ENCODE measurements at places on chromosomes 4 and X. TPM values are rescaled to one million over a fixed set of nuclear protein-coding genes. Genes with fewer than 3 reads are reported as not detected.

The GAB1 gene
- 2.0 TPM for polyA plus RNA-seq

The PABPC1L2B gene
- polyA plus RNA-seq = not detected

The CCDC149 gene
- polyA plus RNA-seq = 1.4 TPM

The VSIG4 gene
- polyA plus RNA-seq = not detected

The FDCSP gene
- not detected for polyA plus RNA-seq

The TCEAL5 gene
- polyA plus RNA-seq = not detected

The PRAF2 gene
- polyA plus RNA-seq = 35.4 TPM

The MEPE gene
- polyA plus RNA-seq = not detected

The AADAT gene
- polyA plus RNA-seq = 9.8 TPM

The FGFBP1 gene
- polyA plus RNA-seq = 3.0 TPM

GRCh38 chr4:16088601-16089000 lies 4.8 kb upstream of the PROM1 start:
- no peak for DNase-seq

GRCh38 chrX:13790206-13791131 lies 26.4 kb downstream of the GPM6B start:
- no peak for DNase-seq

DNA sequence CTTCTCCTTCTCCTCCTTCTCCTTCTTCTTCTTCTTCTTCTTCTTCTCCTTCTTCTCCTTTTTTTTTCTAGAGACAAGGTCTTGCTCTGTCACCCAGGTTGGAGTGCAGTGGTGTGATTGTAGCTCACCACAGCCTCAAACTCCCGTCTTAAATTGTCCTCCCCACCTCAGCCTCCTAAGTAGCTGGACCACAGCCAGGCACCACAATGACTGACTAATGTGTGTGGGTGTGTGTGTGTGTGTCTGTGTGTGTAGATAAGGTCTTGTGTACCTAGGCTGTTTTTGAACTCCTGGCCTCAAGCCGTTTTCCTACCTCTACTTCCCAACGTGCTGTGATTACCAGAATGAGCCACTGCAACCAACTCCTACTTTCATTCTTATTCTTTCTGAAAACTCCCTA lies 390.9 kb downstream of the ADAM29 start:
- no peak for DNase-seq

DNA sequence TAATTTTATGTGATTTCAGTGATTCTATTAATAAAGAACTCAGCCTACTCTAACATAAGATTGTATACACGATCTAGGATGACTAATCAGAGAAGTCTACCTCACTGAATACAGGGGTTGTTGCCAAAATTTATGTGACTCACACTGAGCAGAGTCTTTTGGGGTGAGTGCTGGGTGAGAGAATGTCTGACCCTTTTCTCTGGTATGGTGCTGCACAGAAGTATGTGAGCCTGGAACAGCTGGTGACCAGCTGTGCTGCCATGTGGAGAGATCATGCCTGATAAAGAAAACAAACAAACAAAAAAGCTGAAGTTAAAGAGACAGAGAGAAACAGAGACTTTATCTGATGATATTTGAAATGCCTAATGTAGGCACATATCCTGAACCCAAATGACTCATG lies 618.1 kb upstream of the GRIA3 start:
- peak; percentile 9 for DNase-seq

DNA sequence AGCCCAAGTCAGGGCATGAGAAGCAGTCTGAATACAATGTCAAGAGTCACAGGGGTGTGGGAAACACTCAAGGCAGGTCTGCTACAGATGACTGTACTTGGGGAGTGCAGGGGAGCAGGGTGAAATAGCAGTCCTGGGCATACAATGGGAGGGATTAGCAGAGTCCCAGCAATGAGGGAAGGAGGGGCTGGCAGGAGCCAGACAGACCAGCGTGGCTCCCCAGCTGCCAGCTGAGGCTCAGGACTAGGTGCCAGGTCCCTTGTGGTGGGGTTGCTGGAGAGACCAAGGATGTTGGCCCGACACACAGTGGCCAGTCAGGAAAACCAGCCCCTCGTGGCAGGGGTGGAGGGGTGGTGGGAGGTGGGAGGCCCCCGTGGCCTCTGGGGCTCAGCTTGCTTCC lies 86.6 kb downstream of the RTL5 start:
- no peak for DNase-seq

DNA sequence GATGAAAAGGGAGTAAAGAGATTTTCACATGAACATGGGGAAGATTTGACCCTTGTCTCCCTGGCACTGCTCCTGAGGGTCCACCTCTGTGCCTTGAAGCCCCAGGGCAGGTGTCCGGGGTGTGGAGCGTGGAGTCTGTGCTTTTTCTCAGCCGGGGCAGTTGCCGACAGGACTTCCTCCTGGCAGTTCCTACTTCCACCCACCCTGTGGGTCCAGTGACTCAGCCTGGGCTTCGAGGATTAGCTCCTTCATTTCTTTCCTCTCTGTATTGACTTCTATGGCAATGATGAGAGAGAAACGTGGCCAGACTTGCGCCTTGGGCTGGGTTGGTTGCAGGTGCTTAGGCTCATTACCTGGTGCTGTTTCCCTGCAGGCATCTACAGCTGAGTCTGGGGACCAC lies 35.9 kb upstream of the CLCN4 start:
- no peak for DNase-seq

GRCh38 chrX:133523526-133523925 lies 108.2 kb upstream of the GPC4 start:
- no peak for DNase-seq

DNA sequence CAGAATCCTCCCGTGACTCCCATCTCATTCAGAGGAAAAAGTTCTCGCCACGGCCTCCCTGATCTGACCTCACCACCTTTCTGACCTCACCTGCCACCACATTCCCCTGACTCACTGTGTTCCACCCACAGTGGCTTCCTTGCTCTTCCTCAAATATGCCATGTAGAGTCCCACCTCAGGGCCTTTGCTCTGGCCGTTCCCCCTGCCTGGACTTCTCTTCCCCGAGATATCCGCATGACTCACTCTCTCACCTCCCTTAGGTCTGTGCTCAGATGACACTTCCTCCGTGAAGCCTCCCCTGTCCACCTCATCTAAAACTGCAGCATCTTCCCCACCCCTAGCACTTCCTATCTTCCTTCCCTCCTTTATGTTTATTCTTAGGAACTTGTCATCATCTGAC lies 7.2 kb upstream of the TSPYL2 start:
- DNase-seq = peak; percentile 23

DNA sequence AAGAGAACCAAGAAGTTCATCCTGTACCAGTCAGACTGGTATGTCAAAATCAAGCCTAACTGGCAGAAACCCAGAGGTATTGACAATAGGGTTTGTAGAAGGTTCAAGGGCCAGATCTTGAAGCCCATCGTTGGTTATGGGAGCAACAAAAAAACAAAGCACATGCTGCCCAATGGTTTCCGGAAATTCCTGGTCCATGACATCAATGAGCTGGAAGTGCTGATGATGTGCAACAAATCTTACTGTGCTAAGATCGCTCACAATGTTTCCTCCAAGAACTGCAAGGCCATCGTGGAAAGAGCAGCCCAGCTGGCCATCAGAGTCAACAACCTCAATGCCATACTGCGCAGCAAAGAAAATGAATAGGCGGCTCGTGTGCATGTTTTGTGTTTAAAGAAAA lies 172.7 kb upstream of the MED14 start:
- DNase-seq = no peak

DNA sequence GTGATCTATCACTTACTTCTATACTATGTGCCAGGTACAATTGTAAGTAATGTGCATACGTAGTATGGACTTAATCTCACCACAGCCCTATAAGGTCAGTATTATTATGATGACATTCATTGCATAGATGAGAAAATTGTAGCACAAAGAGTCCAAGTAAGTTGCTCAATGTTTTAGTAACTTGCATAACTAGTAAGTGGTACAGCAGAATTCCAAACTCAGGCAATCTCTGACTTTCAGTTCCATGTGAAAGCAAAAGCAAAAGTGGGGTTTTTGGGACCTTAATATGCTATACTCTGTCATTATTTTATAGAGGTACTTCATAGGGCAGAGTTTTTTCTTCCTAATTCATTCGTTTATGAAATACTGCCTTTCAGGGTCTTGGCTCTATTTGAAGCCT lies 188.8 kb upstream of the VEGFC start:
- DNase-seq = no peak

- DNase-seq = no peak
These were observed 242.7 kb upstream of the ETNPPL start for GRCh38 chr4:109005523-109005922.

DNA sequence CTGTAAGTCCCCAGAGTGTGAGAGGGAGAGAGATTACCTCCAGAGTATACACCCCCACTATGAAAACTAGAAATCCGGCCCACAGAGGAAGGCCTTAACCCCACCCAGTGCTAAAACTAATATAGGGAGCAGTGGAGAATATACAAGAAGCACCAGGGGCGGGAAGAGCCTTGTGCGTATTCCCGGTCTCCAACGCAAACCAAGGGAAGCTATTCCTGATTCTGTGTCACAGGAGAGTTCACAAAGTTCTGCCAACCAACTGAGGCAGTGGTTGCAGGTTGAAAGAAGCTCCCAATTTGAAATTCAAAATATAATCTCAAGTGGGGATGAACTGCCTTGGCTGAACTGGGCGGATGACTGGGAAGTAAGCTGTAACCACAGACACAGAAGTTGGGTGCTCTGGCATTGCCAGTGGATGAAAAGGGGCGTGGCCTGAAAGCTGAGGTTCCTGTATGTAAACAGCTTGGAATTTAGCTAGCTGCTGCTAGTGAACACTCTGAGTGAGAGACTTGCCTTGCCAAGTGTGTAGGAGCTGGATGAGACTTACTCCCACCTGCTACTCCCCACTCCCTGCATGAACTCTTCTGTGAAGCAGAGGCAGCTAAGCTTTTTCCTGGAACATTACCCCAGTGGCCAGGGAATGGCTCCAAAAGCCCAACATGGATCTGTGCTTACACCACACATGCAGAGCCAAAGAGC lies 32.7 kb downstream of the ELF2 start:
- no peak for DNase-seq

- peak; percentile 13 for DNase-seq
These were observed 160.2 kb upstream of the CPEB2 start for GRCh38 chr4:14841801-14842768.

GRCh38 chr4:37528166-37528885 lies 157.8 kb downstream of the RELL1 start:
- DNase-seq = no peak

GRCh38 chrX:109399831-109400230 lies 82.1 kb downstream of the GUCY2F start:
- no peak for DNase-seq

GRCh38 chr4:73801692-73802091 lies 34.8 kb upstream of the CXCL6 start:
- DNase-seq = no peak

GRCh38 chr4:54924891-54925290 lies 200.5 kb downstream of the KDR start:
- DNase-seq = no peak

GRCh38 chrX:119753639-119754257 lies 4.6 kb upstream of the SOWAHD start:
- no peak for DNase-seq

DNA sequence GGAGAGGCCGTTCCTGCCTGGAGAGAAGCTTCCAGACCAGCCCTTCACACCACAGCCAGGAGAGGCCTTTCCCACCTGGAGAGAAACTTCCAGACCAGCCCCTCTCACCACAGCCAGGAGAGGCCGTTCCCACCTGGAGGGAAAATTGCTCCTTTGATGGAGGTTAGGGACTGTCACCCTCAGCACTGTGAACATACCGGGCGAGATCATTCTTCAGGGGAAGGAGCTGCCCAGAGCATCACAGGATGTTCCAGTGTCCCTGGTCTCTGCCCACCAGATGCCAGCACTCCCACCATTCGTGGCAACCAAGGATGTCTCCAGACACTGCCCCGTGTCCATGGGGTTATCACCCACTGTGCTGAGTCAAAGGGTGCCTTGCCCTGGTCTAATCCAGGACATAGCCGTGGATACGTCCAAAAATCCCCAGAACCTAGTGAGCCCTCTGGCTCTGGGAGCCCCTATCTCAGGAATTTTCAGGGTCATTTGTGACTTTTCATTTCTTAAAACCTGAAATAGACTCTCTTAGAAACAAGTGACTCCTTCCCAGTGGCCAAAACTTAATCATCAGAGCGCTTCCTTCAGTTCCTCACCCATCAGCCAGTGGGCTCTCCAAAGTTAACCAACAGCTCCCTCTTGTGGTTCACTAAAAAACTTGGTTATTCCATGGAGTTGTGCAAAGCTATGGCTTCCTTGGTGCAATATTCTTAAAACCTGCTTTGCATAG lies 80.2 kb downstream of the CRMP1 start:
- DNase-seq = peak; percentile 36

DNA sequence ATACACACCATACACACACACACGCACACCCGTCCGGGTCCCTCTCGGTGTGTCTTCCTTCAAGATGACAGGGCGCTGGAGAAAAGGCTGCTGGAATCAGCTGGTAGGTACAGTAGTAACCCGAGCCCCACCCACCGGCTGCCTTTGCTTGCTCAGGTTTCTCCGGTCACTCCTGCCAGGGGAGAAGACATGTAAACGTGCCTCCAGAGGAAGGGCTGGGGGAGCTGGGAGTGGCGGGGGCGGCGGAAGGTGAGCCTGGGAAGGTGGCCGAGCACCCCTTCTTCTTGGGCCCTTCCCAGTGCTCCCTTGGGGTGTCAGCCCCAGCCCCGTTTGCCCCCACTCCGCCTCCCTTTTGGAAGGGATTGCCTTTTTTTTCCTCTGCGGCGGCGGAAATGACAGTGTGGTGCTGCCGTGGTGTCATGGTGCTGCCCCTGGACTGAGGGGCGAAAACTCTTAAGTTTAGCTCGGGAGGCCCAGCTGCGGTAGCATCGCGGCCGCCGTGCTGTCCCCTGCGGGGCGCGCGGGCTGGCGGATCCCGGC lies at the start of gene MID2:
TSS of gene MID2 (plus strand) at position 169 of the 540 bp plus-strand sequence. CDS start 561 bp downstream, outside the sequence.
- peak; percentile 46 for DNase-seq

DNA sequence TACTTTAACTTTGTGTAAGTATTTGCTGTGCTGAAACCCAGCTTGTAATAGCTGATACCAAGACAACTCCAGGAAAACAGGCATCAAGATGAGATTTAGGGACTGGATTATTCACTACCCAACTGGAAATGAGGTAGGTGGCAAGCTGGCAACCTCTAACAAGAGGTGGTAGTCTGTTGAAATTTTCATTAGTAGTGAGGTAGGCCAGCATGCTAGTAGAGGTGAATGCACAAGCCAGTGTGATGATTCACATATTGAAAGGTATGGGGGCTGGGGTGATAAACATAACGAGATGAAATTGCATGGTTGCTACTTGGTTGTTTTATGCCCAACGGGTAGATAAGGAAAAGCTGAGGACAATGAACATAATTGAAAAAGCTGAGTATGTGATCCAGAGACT lies 8.5 kb upstream of the TMPRSS11D start:
- DNase-seq = no peak

- no peak for DNase-seq
These were observed 65.1 kb downstream of the LHFPL1 start for GRCh38 chrX:112614640-112615039.

DNA sequence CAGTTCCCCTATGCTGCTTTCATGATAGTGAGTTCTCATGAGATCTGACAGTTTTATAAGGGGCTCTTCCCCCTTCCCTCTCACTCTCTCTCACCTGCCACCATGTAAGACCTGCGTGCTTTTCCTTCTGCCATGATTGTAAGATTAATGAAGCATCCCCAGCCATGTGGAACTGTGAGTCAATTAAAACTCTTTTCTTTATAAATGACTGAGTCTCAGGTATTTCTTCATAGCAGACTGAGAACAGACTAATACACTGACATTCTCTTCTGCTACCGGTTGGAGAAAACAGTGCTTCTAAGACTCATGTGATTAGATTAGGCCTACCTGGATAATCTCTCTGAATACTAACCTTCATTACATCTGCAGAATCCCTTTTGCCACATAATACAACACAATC lies 45.4 kb upstream of the TRPC5OS start:
- DNase-seq = no peak

GRCh38 chr4:101000496-101000895 lies 346.8 kb downstream of the PPP3CA start:
- DNase-seq = no peak

Data from A549 (cell line).